ENCODE measurements at places on chromosomes 2 and 18.

- no peak for DNase-seq
These were observed 368.0 kb upstream of the MYT1L start for GRCh38 chr2:2699121-2699505.

- DNase-seq, result no peak
These were observed 61.3 kb downstream of the PMAIP1 start for GRCh38 chr18:59961070-59961469.

DNA sequence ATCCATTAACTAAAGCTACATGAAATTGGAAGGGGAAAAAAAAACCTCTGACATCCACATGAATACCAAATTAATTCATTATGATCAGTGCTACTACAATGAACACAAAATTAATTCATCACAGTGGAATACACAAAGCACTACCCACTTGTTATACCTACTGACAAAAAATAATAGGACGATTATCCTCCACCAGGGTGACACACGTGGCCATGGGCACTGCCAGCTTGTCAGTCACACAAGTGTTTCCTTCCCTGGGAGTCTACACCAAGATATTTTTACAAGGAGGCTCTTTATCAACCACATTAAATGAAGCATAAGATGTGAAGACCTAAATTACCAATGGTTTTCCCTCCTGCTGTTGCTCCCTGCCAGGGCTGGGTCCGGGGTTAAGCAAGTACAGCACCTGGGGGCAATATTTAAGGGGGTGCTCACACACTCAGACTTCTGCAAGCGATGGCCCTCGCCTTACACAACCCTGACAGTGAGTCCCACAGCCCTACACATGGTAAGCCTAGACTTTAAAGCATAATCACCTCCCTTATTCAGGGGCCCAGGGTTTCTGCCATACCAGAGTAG is 90.1 kb downstream of the TCF4 start:
- no peak for DNase-seq

DNA sequence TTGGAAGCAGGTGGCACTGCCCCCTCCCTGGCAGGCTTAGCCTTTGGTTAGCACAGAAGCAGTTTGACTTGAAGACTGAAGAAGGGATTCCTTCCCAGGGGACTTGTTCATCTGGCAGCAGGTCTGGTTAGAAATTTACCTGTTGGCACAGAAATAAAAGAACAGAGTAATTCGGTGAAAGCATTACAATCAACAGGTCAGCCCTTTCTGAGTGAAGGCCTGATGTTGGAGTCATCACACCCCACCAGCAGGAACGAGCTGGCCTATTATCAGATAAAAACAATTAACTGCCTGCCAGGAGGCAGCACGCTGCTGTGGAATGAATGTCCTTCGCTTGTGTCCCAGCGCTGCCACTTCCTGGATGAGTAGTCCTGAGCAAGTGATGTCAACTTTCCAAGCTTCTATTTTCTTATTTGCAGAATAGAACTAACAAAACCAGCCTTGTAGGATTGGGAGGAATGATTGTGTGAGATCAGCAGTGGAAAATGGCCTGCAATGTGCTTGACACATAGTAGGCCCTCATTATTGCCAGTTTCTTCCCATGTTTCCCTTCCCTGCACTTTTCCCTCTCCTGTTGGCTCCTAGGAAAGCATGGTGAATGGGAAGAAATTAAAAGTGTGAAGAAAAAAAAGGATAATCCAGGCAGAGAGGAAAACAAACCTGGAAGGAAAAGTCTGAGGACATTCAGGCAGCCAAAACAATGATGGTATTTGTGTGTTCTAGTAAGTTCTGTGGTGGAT is 29.0 kb downstream of the LGALSL start:
- peak; percentile 3 for DNase-seq

DNA sequence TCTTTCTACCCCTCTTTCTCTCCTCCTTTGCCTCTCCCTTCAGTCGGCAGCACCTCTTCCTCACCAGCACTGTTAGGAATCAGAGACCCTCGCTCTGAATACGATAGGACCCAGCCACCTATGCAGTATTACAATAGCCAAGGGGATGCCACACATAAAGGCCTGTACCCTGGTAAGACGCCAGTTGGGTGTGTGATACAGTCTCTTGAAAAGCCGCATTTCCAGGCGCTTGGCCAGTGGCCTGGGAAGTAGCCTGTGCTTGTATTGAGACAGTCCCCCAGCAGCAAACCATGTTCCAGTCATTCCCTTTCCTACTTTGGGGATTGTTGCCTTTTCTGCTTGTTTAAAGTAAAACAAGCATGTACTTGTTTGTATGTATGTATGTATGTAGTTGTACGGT is 118.4 kb upstream of the DAPL1 start:
- no peak for DNase-seq

DNA sequence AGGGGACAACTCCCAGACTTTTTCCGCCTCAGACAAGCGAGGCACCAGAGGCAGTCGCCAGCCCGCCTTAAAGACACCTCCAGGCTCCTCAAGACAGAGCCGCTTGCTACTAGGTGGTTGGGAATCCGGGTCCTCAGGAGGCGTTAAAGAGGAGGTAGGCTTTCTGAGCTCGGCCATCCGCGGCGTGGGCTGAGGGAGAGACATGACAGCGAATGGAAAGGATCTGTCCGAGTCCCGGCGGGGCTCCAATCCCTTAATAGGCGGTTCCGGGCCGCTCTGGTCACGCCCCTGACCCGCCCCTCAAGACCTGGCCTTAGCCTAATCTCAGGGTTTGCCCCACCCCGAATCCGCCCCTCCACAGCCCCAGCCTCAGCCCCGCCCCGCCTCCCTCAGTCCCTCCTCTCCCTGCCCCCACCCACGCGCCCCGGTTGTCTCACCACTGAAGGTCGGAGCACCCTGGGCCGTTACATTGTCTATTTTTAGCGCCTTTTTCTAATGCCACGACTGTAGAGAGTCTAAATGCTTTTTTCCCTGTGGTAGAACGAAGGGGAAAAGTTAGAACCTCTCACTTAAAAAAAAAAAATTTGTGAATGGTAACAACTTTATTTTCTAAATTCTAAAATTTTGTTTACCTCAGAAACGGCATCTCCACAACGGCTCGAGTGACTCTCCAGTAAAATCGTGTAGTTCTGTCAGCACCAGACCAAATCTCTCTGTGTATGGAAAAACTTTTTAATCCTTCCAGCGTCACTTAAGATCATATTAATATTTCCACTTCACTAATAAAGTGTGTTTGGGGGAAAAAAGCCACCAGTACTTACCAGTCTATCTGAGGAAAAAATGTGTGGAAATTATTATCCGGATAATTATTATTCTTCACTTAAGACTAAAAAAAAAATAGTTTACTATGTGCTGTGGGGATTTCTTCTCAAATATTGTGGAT is at the start of gene RAD51AP2:
Gene RAD51AP2 (minus strand): TSS at position 229 of the 943 bp plus-strand sequence. CDS start 25 bp downstream, at position 204.
- no peak for DNase-seq

DNA sequence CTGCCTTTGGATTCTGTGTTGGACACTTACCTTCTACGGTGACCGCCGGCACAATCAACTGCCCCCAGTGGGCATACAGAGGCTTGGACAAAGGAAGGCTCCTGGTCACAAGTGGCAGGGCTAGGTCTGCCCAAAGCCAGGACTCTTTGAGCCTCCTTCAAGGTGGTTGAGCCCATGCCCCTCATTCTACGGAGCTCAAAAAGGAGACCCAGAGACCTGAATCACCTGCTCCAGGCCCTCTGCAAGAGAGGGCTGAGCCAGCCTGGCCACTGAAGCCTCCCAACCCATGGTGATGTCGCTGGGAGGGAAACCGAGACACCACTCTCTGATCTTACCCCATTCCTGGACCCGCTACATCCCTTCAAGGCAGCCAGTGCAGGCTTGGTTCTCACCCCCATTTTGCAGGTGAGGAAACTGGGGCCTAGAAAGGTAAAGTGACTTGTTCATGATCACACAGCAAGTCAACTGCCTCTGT is 87.9 kb downstream of the INHBB start:
- DNase-seq, result no peak

DNA sequence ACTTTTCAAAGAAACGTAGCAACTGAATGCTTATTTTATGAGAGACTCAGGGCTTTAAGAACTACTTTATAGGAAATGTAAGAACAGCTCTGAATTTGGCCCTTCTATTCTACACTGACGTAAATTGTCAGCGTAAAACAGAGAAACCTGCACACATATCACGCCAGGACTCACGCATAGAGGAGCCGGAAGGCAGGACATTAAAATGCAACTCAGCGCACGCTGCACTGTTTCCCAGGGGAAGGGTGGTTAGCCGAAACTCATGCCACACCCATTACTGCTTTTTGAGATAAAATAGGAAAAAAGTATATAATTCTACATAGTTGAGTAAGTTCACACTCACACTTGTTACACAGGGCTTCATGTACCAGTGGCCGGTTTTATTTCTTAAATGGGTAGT is 7.4 kb downstream of the TUBB6 start:
- DNase-seq, result no peak

DNA sequence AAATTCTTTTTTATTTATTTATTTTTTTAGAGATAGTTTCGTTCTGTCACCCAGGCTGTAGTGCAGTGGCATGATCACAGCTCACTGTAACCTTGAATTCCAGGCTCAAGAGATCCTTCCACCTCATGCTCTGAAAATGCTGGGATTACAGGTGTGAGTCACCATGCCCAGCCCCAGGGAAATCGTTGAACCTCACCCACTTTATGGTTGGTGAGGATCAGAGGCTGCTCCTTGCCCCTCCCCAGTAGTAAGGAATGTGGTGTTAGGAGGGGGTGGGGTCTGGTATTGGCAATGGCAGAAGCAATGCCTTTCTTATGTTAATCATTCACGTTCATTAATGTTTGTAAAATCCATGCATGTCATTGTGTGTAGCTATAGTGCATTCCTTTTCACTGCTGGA is 161.9 kb downstream of the SUCLG1 start:
- DNase-seq, result peak; percentile 4

DNA sequence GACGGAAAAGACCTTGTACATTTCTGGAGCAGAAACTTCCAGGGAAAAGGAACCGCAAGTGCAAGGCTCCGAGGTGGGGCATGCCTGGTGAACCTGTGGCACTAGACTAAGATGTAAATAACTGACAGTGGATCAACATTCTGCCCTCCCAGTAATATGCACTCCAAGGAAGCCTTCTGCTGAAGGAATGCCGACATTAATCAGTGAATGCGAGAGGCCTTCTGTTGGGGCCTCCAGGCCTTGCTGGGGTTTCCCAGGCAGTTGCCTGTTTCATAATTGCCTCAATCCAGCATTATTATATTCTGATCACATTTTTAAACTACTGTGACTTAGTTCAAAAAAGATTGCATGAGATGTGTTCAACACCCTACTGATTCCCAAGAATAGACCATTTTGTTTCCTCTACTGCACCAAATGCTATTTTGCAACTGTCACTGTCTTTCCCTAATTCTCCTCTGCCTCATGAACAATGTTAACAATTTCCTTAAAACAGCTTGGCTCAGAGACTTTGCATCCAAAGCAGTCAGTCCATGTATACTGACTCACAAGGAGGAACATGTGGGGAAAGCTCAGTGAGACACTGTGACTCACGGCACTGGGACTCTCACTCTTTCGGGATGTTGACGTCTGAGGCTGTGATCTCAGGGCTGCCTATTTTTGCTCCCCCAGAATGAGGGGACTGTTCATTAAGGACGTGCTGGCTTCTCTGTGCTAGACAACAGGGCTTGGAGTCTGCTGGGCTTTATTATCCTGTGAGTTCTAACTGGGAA is 10.5 kb upstream of the DSG2 start:
- no peak for DNase-seq

GRCh38 chr2:233713262-233713615 is 532 bp downstream of the UGT1A5 start:
- no peak for DNase-seq

- DNase-seq, result no peak
These were observed 6.8 kb upstream of the EFHD1 start for GRCh38 chr2:232626584-232626983.

DNA sequence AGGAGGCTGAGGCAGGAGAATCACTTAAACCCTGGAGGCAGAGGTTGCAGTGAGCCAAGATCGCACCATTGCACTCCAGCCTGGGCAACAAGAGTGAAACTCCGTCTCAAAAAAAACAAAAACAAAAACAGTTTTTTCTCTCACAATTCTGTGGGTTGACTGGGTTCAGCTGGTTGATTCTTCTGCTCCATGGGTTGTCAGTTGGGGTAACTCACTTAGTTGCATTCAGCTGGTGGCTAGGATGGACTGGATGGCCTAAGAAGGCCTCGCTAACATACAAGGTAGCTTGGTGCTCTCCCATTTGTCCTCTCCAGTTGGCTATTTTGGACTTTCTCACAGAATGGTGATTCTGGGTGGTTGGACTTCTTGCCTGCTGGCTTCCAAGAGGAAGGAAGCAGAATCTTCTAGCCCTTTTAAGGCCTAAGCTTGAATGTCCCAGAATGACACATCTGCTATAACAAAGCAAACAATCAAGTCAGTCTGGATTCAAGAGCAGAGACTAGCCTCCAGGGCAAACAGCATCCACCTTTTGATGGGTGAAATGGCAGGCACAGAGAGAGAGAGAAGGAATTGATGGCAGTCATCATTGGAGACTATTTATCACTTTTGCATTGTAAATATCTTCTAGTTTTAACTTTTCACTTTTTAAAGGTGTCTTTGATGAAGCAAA is 17.9 kb downstream of the LAMA3 start:
- DNase-seq, result no peak

GRCh38 chr2:230874456-230874855 is 9.7 kb downstream of the ITM2C start:
- DNase-seq, result no peak

DNA sequence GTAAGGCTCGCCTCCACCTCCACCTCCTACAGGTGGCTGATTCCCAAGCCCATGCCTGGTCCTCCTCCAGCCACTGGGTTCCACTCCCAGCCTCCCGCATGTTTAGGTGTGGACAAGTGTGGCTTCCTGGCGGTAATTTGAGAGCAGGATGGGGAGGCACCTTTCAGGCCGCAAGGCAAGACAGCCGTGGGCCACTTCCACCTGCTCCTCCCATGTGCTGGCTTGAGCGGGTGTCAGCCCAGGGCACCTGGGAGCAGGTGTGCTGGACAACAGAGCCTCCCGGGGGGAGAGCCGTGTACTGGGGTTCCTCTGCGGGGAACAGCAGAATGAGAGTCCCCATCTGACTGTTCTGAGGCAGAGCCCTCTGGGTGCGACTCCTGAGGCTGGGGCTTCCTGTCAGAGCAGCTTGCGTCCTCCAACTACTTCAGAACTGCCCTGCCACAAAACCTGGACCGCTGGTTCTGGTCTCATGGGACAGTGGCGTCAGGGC is 83.9 kb downstream of the TPO start:
- no peak for DNase-seq

DNA sequence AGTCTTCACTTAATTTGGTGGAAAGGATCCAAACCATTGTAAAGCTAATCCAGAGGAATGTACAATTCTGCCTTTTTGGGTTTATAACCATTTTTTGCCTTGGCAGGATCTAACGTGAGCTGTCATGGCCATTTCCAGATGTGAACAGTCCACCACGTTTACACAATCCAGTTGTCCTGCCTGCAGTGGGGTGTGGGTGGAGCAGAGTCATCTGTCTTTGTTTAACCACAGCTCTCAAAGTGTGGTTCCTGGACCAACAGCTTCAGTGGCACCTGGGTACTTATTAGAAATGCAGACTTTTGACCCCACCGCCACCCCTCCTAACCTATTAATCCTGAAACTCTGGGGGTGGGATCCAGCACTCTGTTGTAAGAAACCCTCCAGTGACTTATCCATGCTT is 35.9 kb downstream of the FHOD3 start:
- no peak for DNase-seq

- DNase-seq, result no peak
These were observed 21.3 kb downstream of the LYPD6B start for GRCh38 chr2:149059822-149060221.
